ENCODE measurements at places on chromosomes 16 and 17.

- no peak for DNase-seq
Measured at GRCh38 chr16:12210258-12210880, 233.8 kb downstream of the SNX29 start.

GRCh38 chr16:78743556-78743955, 644.1 kb downstream of the WWOX start:
- DNase-seq, result no peak

DNA sequence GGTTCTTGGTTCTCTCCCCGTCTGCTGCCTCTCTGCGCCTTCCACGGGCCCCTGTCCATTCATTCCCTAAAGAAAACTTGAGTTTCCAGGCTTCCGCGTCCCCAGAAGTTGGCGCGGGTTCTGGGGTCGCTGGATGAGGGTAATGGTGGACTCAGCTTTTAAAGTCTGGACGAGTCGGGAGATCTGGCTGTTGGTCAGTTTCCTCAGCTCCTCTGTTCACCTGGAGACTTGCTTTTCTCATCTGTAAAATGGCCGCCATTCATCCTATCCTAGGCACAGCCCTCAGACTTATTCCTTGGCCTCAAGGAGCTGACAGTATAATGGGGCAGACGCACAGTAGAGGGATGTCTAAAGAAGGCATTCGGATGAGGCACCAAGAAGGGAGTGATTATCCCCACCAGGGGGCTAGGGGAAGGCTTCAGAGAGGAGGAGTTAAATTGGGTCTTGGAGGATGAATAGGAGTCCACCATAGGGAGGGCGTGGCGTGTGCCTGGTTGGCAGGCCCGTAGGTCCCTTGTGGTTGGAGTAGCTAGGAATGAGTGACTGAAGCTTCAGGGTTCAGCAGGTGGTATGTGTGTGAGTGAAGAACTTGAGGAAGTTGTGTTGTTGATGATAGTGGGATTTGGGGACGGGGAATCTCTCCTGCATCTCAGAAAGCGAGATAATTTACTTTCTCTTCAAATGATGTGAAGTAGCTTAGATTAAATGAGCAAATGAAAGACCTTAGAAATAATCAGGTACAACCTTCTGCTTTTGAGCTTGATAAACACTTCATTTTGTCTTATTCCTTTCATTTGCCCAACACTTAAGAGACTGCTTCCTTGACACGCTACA, 652 bp downstream of the VPS35L start:
- no peak for DNase-seq

GRCh38 chr16:74700438-74701225, at the start of gene MLKL:
TSS of gene MLKL (minus strand) at chr16:74700862. CDS start at chr16:74695757, 5,105 bp downstream.
- DNase-seq, result peak; percentile 41

DNA sequence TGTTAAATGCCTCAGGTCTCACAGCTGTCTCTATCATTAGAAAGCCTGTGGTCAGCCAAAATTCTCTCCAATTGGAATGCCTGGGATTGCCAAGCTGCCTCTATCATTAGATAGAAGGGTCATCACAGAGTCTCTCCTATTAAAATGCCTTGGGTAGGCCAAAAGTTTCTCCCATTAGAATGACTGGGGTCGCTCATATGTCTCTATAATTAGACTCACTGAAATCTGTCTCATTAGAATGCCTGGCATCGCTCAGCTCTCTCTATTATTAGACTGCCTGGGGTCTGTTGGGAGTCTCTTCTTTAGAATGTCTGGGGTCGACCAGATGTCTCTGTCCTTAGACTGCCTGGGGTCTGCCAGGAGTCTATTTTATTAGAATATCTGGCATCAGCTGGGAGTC, 2265.1 kb downstream of the TP53TG3F start:
- no peak for DNase-seq

GRCh38 chr16:57039148-57039812, 49.9 kb downstream of the NLRC5 start:
- DNase-seq, result no peak

DNA sequence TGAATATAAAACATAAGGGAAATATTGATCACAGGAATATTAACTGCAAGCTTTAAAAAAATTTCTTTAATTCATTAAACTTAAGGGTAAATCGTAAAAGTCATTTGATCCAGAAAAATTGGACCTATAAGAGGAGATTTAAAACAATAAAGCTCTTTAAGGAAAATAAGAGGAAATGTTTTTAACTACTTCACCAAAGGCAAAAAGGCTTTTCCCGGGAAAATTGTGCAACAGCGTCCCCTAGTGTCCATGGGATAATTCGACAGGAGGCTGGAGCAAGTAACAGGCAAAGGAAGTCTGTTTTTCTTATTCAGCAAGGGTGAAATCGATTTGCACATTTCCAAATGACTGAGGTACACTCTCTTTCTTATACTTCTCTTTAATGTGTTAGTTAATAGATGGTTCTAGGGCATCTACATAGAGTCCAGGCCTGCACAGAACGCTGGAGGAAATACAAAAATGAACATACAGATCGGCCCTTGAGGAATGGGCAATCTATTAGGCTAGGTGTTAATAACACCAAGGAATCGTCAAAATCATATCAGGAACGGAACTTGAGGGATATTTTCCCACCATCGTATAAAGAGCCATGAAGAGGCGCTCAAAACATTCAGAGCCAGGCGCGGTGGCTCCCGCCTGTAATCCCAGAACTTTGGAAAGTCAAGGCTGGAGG, 61.4 kb downstream of the ZNF18 start:
- no peak for DNase-seq

GRCh38 chr17:7849751-7850504, 4.9 kb upstream of the TMEM88 start:
- DNase-seq, result no peak

DNA sequence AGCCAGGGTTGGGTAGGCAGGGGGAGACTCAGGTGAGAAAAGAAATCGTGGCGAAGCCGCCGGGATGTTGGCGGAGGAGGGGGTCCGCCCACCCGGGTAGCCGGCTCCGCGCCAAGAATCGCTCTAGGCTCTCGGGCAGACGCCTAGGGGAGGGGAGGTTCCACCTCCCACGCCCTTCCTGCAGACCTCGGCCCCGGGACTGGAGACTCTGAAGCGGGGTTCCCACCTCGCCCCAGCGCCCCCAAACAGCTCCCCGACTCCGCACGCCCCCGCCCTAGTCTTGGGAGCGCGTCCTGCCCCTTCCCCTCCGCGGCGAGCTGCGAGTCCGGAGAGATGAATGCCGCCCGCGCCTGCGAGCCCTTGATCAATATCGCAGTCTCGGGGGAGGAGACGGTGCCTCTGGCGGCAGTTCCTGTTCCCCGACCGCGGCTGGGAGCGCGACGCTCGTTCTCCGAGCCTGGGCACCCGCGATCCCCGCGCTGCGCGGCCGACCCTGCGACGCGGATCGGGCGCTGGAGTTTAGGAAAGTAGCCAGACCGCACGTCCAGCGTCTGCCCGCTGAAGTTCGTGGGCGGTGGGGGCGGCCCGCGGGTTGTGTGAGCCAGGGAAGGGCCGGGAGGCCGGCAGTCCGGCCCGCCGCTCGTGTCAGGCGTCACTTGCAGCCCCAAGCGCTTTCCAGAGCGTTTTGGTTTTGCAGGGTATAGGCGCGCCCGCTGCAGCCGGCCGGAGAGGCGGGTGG, 790 bp downstream of the CRHR1 start:
- peak; percentile 24 for DNase-seq

- no peak for DNase-seq
Measured at GRCh38 chr17:44324092-44324570, 492 bp downstream of the SLC25A39 start.

GRCh38 chr17:46737326-46737725, 81.2 kb downstream of the WNT3 start:
- DNase-seq, result no peak

DNA sequence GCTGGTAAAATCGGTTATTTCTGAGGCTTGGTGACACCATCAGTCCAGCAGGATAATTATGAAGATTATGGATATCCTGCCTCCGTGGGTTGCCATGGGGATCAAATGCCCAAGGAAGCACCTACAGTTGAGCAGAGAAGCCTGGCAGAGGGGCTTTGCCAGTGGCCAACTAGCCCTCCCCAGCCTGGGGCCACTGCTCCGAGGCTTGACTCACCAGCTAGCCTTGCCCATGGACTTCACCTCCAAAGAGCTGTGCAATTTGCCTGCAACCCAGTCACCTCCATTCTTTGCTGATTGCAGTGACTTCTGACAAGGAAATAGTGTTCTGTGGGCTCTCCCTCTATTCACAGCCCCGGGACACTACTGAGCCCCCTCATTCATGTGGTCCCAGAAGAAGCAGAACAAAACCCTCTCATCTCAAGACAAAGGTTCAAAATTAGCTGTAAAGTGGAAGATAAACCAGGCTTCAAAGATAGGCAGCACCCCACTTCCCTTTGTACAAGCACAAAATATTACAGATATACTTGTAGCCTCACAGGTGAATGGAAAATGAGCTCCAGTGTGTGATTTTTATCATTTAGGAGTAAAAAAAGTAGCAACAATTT, 1.6 kb downstream of the PECAM1 start:
- no peak for DNase-seq
